ENCODE measurements at places on chromosomes 3 and 15. TPM values are rescaled to one million over a fixed set of nuclear protein-coding genes. Genes with fewer than 3 reads are reported as not detected.

DNA sequence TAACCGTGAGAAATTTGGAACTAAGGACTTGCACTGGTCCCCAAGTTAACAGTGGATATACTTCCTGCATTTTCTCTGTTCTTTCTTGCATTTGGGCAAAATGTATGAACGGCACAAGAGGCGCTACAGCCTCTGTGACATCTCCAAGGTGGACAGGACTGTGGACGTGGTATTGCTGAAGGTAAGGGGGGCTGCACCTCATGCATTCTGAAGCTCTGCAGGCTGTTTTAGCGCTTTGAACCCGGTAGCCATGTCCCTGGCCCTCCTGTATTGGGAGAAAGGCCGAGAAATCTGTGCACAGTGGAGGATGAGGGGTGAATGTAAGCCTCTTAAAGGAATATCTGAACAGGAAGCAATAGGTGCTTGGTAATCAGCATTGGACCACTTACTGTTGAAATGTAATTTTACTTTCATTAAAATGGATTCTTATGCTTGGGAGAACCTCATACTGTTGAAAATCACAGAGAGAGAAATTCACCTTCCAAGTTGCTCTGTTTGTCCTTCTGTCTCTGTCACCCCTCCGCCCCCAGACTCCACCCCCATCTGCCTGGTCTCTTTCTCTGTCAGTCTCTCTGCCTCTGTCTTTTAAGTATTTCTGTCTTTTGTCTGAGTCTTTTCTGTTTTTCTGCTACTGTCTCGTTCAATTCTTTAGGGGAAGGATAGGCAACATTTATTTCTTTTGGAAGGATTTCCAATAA lies 174.6 kb downstream of the KLHL25 start:
- DNase-seq: no peak

- DNase-seq: peak; percentile 35
Observed at GRCh38 chr3:73580343-73580742, 44.4 kb downstream of the PDZRN3 start.

GRCh38 chr3:9141928-9142289 lies 107.5 kb downstream of the SRGAP3 start:
- DNase-seq: no peak

- DNase-seq: no peak
Observed at GRCh38 chr3:81022339-81022738, 739.1 kb downstream of the GBE1 start.

- no peak for DNase-seq
Observed at GRCh38 chr3:133055339-133055738, 17.1 kb downstream of the TMEM108 start.

DNA sequence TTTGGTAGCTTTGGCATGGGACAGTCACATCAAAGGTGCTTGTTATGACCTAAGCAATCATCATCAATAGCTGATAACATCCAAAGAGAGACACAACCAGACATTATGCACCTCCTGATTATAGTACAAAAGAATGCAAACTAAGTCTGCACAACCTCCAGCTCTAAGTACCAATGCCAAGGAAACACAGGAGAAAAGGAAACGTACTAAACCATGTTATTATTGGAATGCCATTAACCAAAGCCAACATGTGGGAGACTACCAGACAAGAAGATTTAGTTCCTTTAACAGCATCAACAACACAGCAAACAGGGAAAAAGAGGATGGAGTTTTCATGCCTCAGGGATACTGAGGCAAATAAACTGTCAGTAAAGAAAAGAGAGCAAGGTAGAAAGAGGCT lies 61.4 kb downstream of the CD47 start:
- no peak for DNase-seq

DNA sequence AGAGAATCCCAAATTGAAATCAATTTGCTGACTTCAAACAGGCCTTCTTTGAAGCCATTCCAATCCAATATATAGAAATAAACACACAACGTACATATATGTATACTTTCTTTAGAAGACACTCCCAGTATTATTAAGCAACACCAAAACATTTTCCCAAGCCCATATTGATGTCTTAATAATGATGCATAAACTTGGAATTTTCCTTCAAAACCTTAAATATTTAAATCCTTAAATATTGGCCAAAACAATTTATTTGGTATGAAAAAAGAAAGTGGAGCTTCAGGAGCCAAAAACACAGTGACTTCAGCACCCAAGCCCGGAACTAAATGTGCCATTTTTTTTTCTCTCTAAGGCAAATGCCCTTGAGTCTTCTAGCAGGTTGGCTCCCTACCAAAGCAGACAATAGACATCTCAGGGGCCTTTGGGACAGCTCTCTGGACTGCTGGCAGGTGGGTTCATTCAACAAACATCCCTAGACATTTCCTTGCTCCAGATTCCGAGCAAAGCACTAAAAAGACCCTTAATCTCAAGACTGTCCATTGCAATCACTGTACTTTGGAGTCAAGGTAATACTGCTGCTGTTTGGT lies 384.7 kb downstream of the NTRK3 start:
- no peak for DNase-seq

DNA sequence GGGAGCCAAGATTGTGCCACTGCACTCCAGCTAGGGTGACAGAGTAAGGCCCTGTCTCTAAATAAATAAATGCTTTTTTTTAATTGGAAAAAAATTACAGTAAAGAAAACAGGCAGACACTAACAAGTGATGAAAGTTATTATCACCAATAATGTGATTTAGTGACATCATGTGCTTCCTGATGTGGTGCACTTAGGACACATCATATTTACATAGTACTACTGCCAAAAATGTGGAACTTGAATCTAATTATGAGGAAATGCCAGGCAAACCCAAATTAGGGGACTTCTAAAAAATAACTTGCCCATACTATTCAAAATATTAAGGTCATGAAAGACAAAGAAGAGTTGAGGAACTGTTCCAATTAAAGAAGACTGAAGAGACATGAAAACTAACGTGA lies 30.8 kb downstream of the MAP4 start:
- no peak for DNase-seq

DNA sequence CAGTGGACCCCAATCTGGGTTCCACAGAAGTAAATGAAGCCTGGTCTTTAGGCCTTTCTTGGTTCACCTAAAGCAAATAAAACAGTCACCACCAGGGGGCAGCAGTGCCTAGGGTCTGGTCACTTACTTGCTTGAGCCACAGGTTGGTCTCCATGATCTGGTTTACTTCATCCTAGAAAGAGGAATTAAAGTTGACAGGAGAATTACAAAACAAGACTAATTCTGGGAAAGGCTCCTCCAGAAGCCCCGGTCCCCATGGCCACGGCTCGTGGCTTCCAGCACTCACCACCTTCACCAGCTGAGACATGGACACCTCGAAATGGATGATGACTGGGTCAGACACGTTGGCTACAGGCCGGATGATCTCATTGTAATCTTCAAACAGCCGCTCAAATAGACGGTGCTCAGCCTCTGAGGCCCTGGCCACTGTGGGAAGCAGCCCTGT lies 2.3 kb downstream of the CHRNA3 start:
- DNase-seq: peak; percentile 92

Gene ATP10A
- total RNA-seq: 19.8 TPM

Gene MST1R
- total RNA-seq: 131 TPM

Gene OIP5
- total RNA-seq: 1.8 TPM

Gene LSAMP
- total RNA-seq: 11.4 TPM

Gene PSMD2
- total RNA-seq: 174 TPM

Gene SERINC4
- 0.23 TPM for total RNA-seq

Data from mucosa of gallbladder (tissue), 1 donor.